ENCODE measurements at places on chromosomes 11 and 22.
A peak's percentile ranks its signal among the peaks of the same experiment; 100 is the strongest.

DNA sequence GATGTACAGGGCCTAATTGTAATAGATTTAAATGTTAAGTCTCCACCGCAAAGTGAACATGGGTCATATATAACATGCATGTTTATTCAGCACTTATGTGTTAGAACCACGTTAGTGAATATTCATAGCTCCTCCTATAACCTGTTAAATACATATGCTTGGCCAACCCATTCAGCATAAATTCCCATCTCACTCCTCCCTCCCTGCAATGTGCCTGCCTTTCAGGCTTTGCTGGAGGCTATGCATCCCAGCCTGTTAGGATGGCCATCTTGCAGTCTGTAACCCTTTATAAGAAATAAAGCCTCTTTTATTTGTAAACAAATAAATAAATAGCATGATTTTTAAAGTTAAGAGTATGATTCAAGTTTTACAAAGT is 1.7 kb upstream of the OOSP4A start:
- DNase-seq = no peak

GRCh38 chr11:132347156-132348090 is 977.0 kb downstream of the NTM start:
- DNase-seq = no peak

DNA sequence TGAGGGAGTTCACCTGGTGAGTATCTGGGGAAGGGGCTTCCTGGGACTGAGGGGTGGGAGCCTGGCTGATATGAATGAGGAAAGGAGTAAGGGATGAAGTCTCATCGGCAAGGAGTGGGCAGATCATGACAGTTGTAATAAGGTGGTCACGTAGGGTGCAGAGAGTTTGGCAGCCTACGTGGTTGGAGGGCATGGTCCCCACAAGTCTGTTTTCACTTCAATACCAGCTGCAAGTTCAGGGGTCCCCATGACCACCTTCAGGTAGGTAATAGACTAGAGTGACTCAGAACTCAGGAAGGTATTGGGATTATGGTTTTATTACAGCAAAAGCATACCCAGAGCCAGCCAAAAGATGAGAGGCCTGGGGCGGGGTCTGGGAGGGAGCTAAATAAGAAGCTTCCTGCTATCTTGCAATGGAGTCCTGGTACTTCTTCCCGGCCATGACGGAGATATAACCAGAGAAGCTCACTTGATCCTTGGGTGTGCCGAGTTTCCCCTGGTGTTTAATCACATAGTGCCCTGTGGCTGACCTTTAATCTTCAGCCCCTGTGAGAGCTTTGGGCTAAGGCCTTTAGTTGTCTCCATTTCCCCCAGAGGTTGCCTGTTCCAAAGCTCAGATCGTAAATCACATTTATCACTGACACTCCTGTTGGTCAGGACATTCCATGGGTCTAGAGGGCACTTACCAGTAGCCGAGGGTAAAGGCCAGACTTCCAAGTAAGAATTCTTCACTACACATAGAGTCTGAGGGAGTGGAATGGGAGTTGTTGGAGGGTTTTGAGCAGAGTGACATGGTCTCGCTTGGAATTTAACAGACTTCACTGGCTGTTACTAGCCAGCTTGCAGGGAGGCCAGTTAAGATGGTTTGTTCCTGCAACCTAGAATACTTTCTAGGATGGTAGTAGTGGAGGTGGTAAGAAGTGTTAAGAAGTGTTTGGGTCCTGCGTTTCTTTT is 9.1 kb downstream of the SLC3A2 start:
- no peak for DNase-seq

DNA sequence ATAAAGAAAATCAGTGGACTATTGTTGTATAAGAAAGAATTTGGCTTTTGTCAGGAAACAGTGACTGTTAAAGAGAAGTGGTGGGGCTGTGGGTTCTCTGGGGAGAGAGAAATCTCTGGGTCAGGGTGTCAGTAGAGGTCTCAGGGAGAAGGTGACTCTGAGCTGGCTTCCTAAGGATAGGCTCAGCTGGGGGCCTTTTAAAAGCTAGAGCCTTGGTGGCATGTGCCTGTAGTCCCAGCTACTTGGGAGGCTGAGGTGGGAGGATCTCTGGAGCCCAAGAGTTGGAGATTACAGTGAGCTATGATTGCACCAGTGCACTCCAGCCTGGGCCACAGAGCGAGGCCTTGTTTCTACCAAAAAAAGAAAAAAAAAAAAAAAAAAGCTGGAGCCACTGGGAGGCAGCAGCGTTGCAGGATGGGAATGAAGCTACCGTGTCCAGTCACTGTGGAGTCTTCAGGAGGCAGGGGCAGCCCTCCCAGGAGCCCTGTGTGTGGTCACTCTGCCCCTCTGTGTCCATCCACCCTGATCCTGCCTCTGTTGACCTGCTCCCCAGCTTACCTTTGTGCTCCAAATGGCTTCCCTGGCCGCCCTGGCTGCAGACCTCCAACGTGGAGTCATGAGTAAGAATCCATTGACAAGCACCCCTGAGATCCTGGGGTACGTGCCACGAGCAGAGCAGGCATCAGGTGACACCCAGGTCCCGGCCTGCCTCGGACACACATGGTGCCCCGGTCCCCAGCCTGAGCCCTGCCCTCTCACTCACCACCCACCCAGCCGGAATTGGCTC is 5.4 kb upstream of the MIF start:
- DNase-seq = peak; percentile 14

GRCh38 chr22:49305214-49305965 is 522.3 kb downstream of the BRD1 start:
- peak; percentile 67 for DNase-seq
